ENCODE measurements at places on chromosomes 5 and 9. TPM values are rescaled to one million over a fixed set of nuclear protein-coding genes. Genes with fewer than 3 reads are reported as not detected.

DNA sequence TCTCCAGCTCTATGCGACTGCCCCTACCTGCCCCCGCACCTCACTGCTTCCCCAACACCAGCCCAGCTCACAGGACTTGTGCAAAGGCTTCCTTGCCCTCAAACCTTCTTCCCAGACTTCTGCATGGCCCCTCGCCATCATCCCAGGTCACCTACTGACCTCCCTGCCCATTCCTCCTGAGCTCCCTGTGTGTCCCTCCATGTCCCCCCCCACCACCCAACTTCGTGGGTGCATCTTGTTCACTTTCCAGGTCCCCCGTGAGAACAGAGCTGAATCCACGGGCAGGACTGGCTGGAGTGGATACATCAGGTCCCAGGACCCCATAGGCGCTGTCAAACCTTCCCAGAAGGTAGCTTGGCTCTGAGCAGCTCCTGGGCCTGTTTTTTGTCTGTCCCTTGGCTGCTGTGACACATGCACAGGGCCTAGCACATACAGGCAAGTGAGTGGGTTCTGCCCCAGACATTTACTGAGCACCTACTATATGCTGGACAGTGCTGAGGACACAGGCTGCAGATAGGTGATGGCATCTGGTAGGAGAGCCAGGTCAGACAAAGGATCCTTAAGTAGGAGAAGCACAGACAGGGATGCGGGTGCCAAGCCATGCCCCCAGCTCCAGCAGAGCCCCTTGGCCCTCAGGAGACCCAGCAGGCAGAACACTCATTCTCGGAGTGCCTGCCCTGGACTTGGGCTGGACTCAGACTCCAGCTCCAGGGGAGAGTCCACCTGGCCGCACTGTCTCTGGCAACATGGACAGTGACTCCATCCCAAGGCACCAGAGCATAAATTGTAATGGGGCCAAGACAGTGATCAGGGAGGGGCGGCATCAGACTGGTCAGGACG, 15.0 kb downstream of the NINJ1 start:
- peaks cover 16% of the 10 kb centered on the region for H3K4me1 ChIP-seq
- H3K36me3 ChIP-seq: no peaks in the 10 kb centered on the region
- peak; percentile 42 for DNase-seq
- no peak overlapping the region for H3K4me3 ChIP-seq
- peak overlapping the region; percentile 65 for H3K27ac ChIP-seq

DNA sequence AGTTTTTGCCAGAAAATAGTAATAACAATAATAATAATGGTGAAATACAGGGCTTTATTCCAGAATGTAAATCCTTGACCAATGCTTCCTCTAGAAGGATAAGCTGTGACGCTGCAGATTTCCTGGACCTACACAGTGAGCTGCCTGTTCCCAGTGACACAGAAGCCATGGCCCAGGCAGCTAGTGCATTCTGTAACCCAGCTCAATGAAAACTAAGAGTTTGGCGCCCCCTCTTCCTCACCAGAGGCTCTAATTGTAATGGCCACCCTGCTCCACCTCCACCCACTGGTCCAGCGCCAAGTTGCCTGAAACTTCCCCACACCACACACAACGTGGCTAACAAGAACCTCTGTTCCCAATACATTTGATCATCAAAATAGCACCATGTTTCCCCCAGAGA, 248.1 kb downstream of the CETN3 start:
- no peaks in the 10 kb centered on the region for H3K27me3 ChIP-seq
- H3K4me3 ChIP-seq: no peak overlapping the region
- peaks cover 4% of the 10 kb centered on the region for H3K4me1 ChIP-seq
- DNase-seq: peak; percentile 22

DNA sequence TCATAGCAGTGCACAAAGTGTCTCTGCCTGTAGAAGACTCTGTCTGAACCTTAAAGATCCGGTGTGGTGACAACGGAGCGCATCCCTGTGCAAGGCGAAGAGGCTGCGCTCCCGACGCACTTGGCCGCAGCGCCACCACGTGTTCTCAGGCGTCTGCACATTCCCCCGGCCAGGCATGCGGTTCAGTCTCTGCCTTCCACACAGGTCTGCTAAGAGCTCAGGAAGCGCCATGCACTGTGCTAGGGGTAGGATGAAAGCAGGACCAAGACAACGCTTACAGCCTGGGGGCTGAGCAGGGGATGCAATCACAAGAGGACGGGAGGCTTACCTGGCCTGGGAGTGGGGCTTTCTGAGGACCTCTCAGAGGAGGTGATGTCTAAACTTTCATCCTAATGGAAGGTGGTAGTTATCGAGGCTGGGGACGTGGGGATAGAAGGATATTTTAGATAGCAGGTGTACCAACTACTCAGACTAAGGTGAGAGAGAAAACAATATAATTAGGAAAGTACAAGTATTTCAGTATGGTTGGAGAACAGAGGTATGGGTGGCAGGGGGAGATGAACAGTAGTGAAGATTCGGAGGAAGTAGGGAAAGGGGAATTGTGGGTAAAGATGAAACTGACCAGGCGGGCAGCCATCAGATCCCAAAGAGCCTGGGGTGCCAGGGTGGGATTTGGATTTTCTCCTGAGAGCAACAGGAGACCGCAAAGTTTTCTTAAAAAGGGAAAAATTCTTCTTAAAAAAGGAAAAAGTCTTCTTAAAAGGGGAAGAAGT, 13.3 kb downstream of the CAPSL start:
- H3K27me3 ChIP-seq: no peaks in the 10 kb centered on the region
- H3K27ac ChIP-seq: no peak overlapping the region
- H3K4me1 ChIP-seq: no peaks in the 10 kb centered on the region
- no peak overlapping the region for H3K4me3 ChIP-seq
- no peaks in the 10 kb centered on the region for H3K36me3 ChIP-seq

DNA sequence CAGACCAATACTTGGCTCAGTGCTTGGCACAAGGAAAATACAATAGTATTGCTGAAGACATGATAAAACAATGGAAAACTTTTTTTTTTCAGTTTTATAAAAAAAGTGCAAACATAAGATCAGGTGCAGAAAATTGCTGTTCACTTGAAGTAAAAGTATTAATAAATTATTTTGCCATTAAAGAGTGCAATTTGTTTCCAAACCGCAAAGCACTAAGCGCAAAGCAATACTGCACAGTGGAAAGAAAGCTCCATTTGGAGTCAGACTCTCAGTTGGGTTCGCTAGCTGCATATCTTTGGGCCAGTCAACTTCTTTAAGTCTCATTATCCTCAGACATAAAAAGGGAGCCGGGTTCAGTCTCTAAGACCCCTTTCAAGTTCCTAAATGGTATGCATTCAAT, 45.8 kb downstream of the MEF2C start:
- H3K4me1 ChIP-seq: peaks cover 11% of the 10 kb centered on the region
- no peak for DNase-seq
- no peak overlapping the region for H3K27ac ChIP-seq
- no peaks in the 10 kb centered on the region for H3K36me3 ChIP-seq
- H3K27me3 ChIP-seq: no peaks in the 10 kb centered on the region

DNA sequence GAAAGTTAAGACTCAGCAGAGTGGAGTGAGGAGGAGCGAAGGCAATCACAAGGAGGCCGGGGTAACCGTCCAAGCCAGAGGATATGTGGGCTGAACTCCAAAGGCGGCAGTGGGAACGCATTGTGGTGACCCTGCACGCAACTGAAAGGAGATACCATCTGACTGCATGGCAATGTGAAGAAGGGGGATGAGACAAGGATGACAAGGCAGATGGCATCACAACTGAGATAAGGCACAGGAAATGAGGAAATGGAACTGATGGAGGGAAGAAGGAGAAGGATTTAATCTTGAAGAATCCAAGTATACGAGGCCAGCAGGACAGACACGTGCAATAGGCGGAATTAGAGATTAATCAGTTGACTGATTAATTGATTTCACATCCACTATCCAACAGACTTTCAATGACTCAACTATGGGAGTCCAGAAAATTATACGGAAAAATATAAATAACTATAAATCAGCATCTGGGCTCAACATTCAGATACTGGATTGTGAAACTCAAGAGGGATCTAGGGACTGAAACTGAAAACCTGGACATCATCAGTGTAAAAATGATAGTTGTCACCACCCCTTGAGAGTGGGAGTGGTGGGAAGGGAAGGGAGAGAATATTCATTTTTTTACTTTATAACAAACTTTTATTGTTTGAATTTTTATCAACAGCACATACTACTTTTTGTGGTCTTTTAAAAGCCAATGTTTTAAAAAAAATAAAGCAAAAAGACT, 86.1 kb downstream of the ARL15 start:
- no peak overlapping the region for H3K27ac ChIP-seq
- H3K4me3 ChIP-seq: no peak overlapping the region
- DNase-seq: no peak
- no peaks in the 10 kb centered on the region for H3K4me1 ChIP-seq
- no peaks in the 10 kb centered on the region for H3K36me3 ChIP-seq

GRCh38 chr5:58466939-58467338, 7.1 kb upstream of the PLK2 start:
- no peaks in the 10 kb centered on the region for H3K36me3 ChIP-seq
- H3K27ac ChIP-seq: no peak overlapping the region
- H3K4me1 ChIP-seq: no peaks in the 10 kb centered on the region
- no peaks in the 10 kb centered on the region for H3K27me3 ChIP-seq
- H3K4me3 ChIP-seq: no peak overlapping the region

The SPATA31A3 gene
- not detected for polyA plus RNA-seq

The ZFP62 gene
- 36.3 TPM for polyA plus RNA-seq

The LECT2 gene
- polyA plus RNA-seq: not detected

The GAPT gene
- 2.2 TPM for polyA plus RNA-seq

DNA sequence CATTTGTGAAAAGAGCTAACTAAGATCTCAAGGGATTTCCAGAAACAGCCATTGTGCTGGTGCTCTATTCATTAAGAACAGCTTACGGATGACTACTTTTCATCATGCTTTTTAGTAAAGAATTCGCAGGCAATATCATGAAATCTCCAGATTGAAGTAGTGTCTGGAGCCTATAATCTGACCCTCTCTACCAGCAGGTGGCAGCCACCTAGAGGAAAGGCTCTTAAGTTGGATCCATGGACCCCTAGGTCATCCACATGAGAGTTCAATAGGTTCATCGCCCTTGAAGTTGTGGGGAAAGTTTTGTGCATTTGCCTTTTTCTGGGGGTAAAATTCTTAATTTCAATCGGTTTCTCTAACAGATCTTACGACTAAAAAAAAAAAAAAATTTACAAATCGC, 82.3 kb downstream of the SLC1A3 start:
- no peak overlapping the region for H3K4me3 ChIP-seq
- no peaks in the 10 kb centered on the region for H3K27me3 ChIP-seq
- no peaks in the 10 kb centered on the region for H3K4me1 ChIP-seq
- H3K36me3 ChIP-seq: no peaks in the 10 kb centered on the region

The TRIM14 gene
- polyA plus RNA-seq: 2.3 TPM

- no peak for DNase-seq
- H3K36me3 ChIP-seq: no peaks in the 10 kb centered on the region
- H3K4me1 ChIP-seq: no peaks in the 10 kb centered on the region
Measured at GRCh38 chr9:130599625-130600024, 20.2 kb downstream of the FUBP3 start.

- no peaks in the 10 kb centered on the region for H3K4me1 ChIP-seq
- H3K36me3 ChIP-seq: no peaks in the 10 kb centered on the region
- H3K27me3 ChIP-seq: no peaks in the 10 kb centered on the region
- no peak overlapping the region for H3K4me3 ChIP-seq
- no peak overlapping the region for H3K27ac ChIP-seq
- DNase-seq: no peak
Measured at GRCh38 chr9:5493679-5494511, 16.4 kb upstream of the PDCD1LG2 start.

The EGFLAM gene
- polyA plus RNA-seq: 37.5 TPM

GRCh38 chr9:113887436-113887835, 11.3 kb downstream of the ZNF618 start:
- no peak overlapping the region for H3K4me3 ChIP-seq
- no peak for DNase-seq
- peaks cover 17% of the 10 kb centered on the region for H3K4me1 ChIP-seq
- H3K36me3 ChIP-seq: no peaks in the 10 kb centered on the region
- H3K27me3 ChIP-seq: no peaks in the 10 kb centered on the region

GRCh38 chr5:109027983-109028607, 280.4 kb downstream of the FER start:
- DNase-seq: no peak
- H3K27ac ChIP-seq: no peak overlapping the region

- no peaks in the 10 kb centered on the region for H3K4me1 ChIP-seq
- no peak overlapping the region for H3K4me3 ChIP-seq
- no peak for DNase-seq
- H3K27me3 ChIP-seq: no peaks in the 10 kb centered on the region
- H3K36me3 ChIP-seq: no peaks in the 10 kb centered on the region
Measured at GRCh38 chr9:85130260-85130659, 460.7 kb downstream of the NTRK2 start.

DNA sequence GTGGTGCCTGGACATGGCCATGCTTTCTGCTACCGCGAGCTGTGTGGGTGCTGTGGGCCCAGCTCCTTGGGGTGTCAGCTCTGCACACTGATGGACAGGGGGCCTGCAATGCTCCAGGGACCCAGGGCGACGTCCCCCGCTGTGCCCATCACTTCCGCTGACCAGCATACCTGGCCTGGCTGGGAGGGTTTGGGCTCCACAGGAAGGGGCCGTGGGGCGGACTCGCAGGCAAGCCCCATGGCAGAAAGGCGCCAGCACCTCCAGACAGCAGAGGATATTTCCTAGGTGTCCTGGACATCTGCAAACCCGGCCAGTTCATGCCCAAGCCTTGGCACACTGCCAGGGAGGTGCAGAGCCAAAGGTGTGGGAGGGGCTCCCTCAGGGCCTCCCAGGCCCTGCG, 295.8 kb upstream of the IRX4 start:
- DNase-seq: no peak
- no peaks in the 10 kb centered on the region for H3K4me1 ChIP-seq
- H3K27me3 ChIP-seq: no peaks in the 10 kb centered on the region
- no peak overlapping the region for H3K27ac ChIP-seq
- no peaks in the 10 kb centered on the region for H3K36me3 ChIP-seq
- H3K4me3 ChIP-seq: no peak overlapping the region

The CCL27 gene
- polyA plus RNA-seq: 0.21 TPM

The SPINK4 gene
- not detected for polyA plus RNA-seq

- H3K4me3 ChIP-seq: no peak overlapping the region
- no peaks in the 10 kb centered on the region for H3K27me3 ChIP-seq
- no peak for DNase-seq
- no peak overlapping the region for H3K27ac ChIP-seq
Measured at GRCh38 chr5:146699138-146699537, 179.4 kb downstream of the PPP2R2B start.

GRCh38 chr9:36140086-36141084, 3.9 kb downstream of the GLIPR2 start:
- no peak for DNase-seq
- H3K4me3 ChIP-seq: no peak overlapping the region
- H3K27ac ChIP-seq: no peak overlapping the region
- no peaks in the 10 kb centered on the region for H3K27me3 ChIP-seq

The SCGB3A2 gene
- 0.36 TPM for polyA plus RNA-seq

- no peak for DNase-seq
- no peaks in the 10 kb centered on the region for H3K4me1 ChIP-seq
- no peaks in the 10 kb centered on the region for H3K36me3 ChIP-seq
- no peaks in the 10 kb centered on the region for H3K27me3 ChIP-seq
Measured at GRCh38 chr5:80809451-80809850, 150.7 kb upstream of the RASGRF2 start.

The IL33 gene
- 9.1 TPM for polyA plus RNA-seq
